HS-5 (cell line): ENCODE measurements at places on chromosomes 12 and 14.

- DNase-seq = no peak
Observed at GRCh38 chr12:27787559-27787958, 7.5 kb upstream of the MANSC4 start.

GRCh38 chr12:116165036-116165425 is 112.5 kb downstream of the MED13L start:
- peak; percentile 29 for DNase-seq

DNA sequence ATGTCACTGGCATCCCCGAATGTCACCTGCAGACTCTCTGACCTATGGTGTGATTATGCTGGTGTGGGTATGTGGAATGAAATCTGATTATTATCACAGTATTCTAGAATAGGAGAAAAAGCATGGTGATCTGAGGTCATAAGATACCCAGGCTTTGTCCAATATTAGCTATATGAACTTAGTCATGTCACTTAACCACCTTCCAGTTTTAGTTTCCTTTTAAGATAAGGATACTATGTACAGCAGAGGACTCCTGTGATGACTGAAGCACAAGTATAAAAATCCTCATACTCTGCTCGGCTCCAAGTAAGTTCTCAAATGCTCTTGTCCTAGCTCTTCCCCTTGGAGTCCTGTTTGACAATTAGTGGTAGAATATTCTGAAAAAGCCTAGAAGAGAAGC is 2.8 kb downstream of the GNS start:
- no peak for DNase-seq

GRCh38 chr12:93784339-93785086 is 107.3 kb downstream of the CRADD start:
- no peak for DNase-seq

DNA sequence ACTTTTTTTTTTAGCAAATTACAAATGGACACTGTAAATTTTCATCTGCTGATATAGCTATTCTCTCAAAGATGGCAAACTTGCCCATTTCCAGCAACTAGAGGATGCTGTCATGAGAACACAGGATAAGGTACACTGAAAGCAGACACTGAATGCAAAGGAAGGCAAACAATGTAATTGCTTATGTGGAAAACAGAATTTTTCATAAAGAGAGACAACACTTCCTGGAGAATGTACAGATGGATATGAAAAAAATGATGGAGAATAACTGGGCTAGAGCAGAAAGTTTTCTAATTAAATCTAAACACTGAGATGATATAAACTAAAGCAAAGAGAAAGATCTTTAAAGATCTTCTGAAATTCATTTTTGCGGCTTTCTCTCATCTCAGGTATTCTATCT is 581 bp downstream of the CD69 start:
- DNase-seq = no peak

DNA sequence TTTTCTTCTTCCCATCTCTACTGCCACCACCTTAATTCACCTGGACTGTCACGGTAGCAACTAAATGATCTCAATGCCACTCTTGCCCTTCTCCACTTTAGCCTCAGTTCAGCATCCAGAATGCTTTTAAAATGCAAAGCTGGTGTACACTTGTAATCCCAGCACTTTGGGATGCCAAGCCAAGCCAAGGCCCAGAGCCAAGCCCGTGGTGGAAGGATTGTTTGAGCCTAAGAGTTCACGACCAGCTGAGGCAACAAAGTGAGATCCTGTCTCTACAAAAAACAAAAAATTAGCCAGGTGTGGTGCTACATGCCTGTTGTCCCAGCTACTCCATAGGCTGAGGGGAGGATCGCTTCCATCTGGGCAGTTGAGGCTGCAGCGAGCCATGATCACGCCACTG is 5.9 kb downstream of the CIPC start:
- DNase-seq = no peak

GRCh38 chr12:123546281-123546680 is 12.8 kb upstream of the RILPL1 start:
- DNase-seq = no peak

- no peak for DNase-seq
Observed at GRCh38 chr14:75223664-75224154, 47.3 kb upstream of the TMED10 start.

GRCh38 chr12:19236656-19237055 is 107.1 kb downstream of the PLEKHA5 start:
- DNase-seq = no peak

- peak; percentile 8 for DNase-seq
Observed at GRCh38 chr14:32896979-32897697, 41.5 kb upstream of the NPAS3 start.

DNA sequence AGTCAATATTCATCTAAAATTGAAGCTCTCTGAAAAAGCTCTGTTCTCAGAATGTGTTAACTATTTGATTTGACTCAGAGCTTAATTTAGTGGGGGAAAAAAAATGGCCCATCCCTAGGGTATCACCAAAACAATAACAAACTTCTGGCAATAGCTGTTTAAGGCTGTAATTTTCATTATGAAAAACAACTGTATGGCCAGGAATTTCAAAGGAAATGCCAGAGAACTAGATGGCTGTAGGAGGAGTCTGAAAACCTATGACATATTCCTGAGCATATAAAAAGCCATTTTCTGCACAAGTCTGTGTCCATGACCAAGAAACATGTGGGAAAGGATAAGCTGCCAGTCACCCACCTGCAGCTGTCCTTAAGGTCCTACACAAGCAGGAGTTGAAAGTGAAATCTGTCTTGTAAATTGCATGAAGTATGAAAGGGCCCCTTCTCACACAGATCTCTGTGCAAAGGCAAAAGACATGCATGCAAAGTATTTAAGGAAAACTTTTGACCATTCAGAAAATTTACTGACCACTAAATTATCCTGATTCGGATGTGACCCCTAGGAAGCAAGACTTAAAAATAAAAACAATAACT is 299.1 kb downstream of the BTG1 start:
- DNase-seq = no peak

GRCh38 chr12:93742110-93742934 is 65.1 kb downstream of the CRADD start:
- peak; percentile 41 for DNase-seq

GRCh38 chr14:56964895-56965294 is 154.6 kb upstream of the OTX2 start:
- no peak for DNase-seq
